ENCODE measurements at places on chromosomes 2 and 18. TPM values are rescaled to one million over a fixed set of nuclear protein-coding genes. Genes with fewer than 3 reads are reported as not detected.

OXER1 gene
- not detected for total RNA-seq

CNDP1 gene
- total RNA-seq = not detected

GKN2 gene
- 3.5 TPM for total RNA-seq

EVA1A gene
- 18.2 TPM for total RNA-seq

HOXD4 gene
- total RNA-seq = 0.66 TPM

ABCG5 gene
- total RNA-seq = not detected

TUBA3E gene
- total RNA-seq = not detected

GAREM1 gene
- total RNA-seq = 3.3 TPM

DPYSL5 gene
- 4.0 TPM for total RNA-seq

Measured in A549 treated with RU486 at 1 μM for 4 hours (cell line).